ENCODE measurements at places on chromosomes 11 and 22.

DNA sequence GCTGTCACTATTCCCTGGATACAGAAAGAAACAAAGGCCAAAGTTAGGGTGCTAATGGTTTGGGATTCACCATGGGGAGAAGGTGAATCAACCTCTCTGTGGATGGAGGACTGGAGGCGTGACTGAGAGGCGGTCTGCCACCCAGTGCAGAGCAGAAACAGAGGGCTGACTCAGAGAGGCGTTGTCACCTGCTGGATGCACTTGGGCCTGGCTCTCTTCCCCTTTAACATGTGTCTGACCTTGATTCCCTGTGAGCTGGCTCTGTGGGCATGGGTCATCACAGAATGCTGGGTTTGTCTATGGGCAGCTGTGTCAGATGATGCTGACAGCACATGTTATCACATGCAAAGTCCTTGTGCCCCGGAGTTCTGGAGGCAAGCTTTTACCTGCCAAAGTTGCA lies 75.9 kb downstream of the LDLRAD3 start:
- no peak for DNase-seq

GRCh38 chr11:126456783-126457542 lies 101.5 kb downstream of the ST3GAL4 start:
- no peak for DNase-seq

- no peak for DNase-seq
Measured at GRCh38 chr11:111918390-111919256, at the start of gene C11orf52. C11orf52 (plus strand) TSS chr11:111918913; CDS start chr11:111918973, 60 bp downstream.

DNA sequence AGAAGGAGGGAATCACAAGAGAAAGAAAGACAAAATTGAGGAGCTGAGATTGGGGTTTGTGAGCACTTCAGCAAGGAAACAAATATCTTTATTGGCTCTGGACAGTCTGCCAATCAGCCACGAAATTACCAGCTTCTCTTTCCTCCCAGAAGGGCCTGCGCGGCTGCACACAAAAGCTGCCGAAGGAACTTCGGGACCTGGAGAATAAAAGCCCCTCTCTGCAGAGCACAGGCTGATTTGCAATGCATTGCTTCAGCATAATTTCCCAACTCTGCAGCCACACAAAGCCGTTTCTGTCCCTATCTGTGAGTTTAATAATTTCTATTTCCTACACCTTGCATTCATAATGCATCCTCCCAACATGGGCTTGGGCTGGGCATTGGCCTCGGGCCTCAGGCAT lies 522.6 kb downstream of the BUD13 start:
- no peak for DNase-seq

- DNase-seq = no peak
Measured at GRCh38 chr11:16899708-16900303, 114.4 kb downstream of the PLEKHA7 start.

DNA sequence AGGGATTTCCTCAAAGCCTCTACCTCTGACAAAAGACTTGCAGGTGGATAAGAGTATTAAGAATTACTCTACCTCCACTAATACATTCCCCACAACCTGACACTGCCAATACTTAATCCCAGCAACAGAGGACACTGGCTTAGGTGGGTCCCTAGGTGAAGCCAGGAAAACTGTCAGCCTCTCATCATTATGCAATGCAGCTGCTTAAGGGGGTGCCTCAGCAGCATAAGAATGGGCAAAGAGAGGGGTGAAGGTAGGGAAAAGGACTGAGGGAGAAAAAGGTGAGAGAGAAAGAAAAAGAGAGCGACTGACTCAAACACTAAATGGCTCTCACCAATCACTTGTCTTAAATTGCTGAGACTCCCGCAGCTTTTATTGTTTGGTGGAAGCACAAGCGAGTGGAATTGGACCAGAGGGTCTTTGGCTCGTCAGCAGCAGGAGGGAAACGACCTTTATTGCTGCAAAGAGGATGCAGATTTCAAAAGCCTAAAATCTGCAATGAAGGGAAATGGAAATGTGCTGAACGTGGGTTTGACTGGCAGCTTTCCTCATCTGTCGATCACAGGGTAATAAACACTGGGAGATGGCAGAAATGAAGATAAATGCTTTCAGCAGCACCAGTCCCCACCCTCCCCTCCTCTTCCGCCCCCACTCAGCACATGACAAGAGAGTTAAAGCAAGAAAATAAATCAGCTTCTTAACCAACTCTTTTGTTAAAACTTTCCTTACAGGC lies 64.9 kb upstream of the CHRM4 start:
- DNase-seq = no peak

GRCh38 chr22:36182056-36182455 lies 19.6 kb downstream of the APOL4 start:
- no peak for DNase-seq

- DNase-seq = no peak
Measured at GRCh38 chr11:1988174-1988573, 9.5 kb downstream of the H19 start.

- no peak for DNase-seq
Measured at GRCh38 chr22:46769706-46770105, 7.3 kb downstream of the TBC1D22A start.

- DNase-seq = no peak
Measured at GRCh38 chr11:31641477-31642062, 132.0 kb downstream of the ELP4 start.

DNA sequence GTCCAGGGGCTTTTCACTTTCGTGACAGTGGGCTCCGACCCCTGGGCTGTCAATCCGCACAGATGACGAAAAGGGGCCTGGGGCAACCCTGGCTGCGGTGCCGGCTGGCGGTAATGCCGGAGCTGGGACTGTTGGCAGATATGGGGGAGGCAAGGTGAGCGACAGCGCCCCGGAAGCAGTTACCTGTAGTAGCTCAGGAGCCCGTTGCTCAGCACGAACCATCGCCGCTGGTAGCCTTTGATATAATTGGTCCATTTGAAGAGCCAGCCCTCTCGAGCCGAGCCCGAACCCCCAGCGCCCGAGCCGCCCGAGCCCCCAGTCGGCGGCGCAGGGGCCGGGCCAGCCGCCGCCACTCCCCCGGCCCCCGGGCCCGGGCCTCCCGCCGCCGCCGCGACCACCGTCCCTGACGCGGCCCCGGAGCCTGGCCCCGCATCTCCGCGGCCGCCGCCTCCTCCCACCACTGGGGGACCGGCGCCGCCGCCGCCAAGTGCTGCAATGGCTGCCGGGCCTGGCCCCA lies 396 bp downstream of the OSBP start:
- DNase-seq = peak; percentile 25

DNA sequence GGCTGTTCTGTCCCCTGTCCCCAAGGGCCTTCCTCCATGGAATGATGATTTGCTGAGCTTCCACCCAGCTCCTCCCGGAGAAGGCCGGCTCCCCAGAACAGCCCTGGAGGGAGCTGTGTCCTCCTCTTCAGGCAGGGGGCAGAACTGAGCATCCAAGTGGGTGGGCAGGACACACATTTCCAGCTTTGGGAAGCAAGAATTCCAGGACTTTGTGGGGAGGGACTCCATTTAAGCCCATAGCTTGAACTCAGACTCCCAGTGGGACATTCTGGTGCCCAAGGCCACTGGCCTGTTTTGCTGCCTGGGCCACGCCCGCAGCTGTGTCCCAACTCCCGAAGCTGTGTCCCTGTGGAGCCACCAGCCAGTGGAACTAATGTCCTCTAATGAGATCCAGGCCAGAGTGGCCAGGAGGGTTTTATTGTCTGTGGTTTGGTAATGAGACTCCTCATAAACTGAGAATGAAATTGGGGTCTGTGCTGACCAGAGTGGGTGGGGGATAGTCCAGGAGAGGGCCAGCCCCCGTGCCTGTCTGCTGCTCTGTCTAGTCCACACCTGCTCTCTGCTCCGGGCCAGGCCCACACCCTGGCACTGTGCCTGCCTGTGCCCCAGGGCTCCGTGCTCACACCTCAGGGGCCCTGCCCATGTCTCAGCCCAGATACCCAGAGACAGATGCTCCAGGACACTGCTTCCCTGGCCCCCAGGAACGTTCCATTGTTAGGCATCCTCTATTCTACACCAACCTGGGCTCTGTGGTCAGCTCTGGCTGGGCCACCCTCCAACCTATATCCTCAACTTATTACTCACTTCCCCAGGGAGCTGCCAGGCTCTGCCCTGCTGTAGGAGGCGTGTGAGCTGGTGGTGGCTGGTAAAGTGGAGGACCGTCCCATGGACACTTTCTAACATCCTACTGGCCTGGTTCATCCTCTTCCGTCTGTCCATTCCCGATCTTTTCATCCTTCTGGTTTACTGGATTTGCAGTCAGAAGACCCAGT lies 7.6 kb downstream of the NECTIN1 start:
- DNase-seq = no peak

DNA sequence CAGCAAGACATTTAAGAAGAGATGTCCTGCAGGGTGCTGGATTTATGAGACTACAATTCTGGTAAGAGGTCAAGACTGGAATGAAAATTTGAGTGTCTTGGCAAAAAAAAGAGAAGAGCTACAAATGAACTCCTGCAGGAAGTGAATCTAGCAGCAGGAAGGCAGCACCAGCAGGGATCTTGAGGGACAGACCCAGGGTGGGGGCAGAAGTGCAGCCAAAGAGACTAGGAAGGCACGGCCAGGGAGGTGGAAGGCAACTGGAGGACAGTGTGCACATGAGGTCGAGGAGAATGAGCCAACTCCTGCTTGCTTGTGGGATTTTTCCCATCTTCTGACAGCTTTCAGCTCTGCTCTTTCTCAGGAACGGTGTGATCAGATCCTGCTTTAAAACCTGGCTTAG lies 263.2 kb downstream of the BUD13 start:
- no peak for DNase-seq

- no peak for DNase-seq
Measured at GRCh38 chr11:46618837-46619236, 1.5 kb downstream of the ATG13 start.

DNA sequence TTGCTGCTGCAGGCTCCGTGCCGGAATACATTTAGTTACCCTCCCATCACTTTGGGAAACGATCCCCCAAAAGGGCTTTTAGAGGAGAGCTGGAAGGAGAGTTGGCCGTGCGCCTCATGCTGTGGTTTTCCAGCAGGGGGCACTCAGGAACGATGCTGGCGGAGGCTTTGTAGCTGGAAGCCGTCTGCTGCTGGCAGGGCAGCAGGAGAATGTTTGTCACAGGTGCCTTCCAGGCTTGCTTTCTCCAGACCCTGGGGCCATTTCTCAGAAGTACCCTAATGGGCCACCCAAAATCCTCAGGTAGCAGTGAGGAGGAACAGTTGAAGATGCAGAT lies 30.0 kb upstream of the CABP7 start:
- DNase-seq = no peak

GRCh38 chr11:126136507-126136906 lies 73.8 kb upstream of the CDON start:
- no peak for DNase-seq

GRCh38 chr11:56122073-56122472 lies at the start of gene OR8H3:
OR8H3 (plus strand) TSS chr11:56122373; CDS start chr11:56122373, 0 bp downstream.
- no peak for DNase-seq

GRCh38 chr11:131600628-131601027 lies 230.2 kb downstream of the NTM start:
- no peak for DNase-seq

DNA sequence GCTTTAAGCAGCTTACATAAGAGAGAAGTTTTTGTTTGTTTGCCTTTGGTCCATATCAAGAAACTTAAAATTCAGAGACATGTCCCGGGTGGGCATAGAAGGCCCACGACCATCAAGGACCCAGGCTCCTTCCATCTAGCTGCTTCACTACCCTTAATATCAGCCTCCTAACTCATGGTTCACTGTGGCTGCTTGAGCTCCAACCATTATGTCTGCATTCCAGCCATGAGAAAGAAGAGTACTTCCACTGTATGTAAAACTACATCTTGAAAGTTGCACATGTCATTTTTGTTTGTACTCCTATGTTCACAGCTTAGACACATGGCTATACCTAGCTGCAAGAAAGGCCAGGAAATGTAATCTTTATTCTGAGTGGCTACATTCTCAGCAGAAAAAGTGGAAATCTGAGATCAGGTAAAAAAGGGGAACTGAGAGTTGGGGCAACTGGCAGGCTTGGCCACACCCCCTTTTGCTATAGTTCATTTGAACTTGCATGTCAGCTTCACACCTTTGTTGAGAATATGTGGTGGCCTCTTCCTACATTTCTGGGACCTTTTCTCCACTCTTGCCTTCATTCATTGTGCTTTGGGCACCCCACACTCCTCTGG lies 81.3 kb upstream of the TP53I11 start:
- DNase-seq = peak; percentile 49

DNA sequence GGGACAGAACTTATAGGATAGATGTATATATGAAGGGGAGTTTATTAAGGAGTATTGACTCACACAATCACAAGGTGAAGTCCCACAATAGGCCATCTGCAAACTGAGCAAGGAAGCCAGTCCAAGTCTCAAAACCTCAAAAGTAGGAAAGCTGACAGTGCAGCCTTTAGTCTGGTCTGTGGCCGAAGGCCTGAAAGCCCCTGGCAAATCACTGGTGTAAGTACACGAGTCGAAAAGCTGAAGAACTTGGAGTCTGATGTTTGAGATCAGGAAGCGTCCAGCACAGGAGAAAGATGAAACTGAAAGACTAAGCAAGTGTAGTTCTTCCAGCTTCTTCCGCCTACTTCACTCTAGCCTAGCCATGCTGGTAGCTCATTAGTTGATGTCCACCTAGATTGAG lies 799.6 kb upstream of the ARHGAP42 start:
- no peak for DNase-seq

GRCh38 chr11:47524291-47524874 lies 28.5 kb downstream of the CELF1 start:
- DNase-seq = no peak

- DNase-seq = no peak
Measured at GRCh38 chr11:2194877-2195755, 23.5 kb upstream of the TH start.

DNA sequence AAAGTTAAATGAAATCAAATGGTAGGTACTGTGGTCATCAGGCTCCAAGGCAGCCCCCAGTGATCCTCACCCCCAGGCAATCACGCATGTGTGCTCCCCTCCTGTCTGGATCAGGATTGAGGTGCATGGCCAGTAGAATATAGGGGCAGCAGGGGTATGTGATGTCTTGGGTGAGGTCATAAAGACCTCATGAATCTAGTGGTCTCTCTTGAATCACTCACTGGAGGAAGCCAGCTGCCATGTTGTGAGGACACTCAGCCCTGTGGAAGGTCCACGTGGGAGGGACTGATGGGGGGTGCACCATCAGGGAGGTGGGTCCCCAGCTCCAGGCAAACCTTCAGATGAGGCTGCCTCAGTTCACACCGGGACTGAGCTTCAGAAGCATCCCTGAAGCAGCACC lies 6.8 kb upstream of the IL17REL start:
- no peak for DNase-seq

GRCh38 chr11:88016392-88017170 lies 158.7 kb downstream of the RAB38 start:
- DNase-seq = peak; percentile 54

- DNase-seq = no peak
Measured at GRCh38 chr22:50676661-50677492, 4.3 kb downstream of the SHANK3 start.

Measured in GM12864 (cell line).